ENCODE measurements at places on chromosomes 12 and 14.

- peak; percentile 60 for DNase-seq
Observed at GRCh38 chr12:98002887-98003493, 512.4 kb upstream of the TMPO start.

- DNase-seq, result no peak
Observed at GRCh38 chr12:103639983-103640382, 52.9 kb downstream of the STAB2 start.

DNA sequence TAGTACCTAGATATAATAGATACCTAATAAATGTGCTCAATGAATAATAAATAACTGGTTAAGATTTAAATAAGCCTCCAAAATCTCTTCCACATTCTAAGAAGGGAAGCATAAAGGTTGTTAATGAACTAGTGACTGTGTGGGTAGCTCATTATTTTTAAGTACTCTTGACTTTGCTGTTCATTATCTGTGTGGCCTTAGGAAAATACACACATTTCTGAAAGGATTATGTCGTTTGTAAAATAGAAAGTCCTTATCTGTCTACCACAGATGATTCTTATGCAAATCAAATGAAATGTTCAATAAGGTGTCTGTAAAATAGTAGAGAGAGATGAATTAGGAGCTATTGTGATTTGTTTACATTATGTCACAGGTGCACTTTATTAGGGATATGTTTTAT lies 119.5 kb downstream of the LRRK2 start:
- no peak for DNase-seq

GRCh38 chr14:99401211-99401610 lies 79.4 kb downstream of the SETD3 start:
- DNase-seq, result no peak

DNA sequence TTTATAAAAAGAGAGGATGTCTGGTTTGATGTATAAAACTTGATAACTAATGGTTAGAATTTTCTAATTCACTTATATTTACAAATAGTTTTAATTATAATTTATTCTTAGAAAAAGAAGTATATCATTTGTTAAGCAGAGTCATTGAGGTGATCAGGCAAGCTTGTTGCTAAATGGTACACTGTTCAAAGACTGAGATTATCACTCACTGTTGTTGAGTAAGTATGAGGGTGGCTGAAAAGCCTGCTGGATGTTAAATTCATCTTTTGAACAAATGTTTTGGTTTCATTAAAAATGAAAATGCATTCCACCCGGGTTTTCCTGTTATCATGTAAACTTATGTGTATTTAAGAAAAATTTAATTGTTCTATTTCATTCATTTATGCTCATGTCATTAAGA lies 451.8 kb downstream of the ADAMTS20 start:
- no peak for DNase-seq

GRCh38 chr14:105102361-105102870 lies 37.2 kb upstream of the GPR132 start:
- no peak for DNase-seq

DNA sequence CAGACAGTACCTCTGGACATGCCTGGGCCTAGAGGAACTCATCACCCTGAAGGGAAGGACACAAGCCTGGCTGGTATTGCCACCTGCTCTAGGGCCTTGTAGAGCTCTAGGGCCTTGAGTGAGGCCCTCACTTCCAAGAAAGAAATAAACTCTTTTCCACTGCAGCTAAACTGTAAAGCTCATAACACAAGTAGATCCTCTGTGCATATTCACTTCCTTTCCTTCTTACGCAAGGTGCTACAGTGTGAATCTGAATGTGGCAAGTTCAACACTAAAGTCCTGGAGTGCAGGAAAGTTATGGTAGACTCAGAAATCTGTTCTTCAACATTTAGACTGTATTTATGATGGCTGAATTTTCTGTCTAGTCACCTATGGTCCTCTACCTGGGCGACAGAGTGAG lies 14.5 kb downstream of the RNASE3 start:
- DNase-seq, result no peak

- no peak for DNase-seq
Observed at GRCh38 chr14:102511538-102511937, 2.0 kb upstream of the ANKRD9 start.

DNA sequence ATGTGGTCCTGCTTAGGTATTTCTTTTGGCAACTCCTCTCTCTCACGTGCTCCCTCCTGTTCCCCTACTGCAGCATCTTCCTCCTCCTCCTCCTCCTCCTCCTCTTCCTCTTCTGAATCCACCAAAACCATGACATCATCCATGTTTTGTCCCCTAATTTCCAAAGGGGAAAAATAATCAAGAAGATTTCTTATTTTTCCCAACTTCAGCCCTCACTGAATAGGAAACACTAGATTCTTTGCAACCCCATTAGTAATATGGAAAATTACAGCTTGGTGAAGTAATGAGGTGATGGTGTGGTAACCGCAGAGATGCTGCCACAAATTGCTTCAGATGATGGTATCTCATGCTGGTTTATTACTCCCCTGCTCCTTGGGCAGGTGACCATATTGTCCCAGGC lies 7.5 kb upstream of the WSB2 start:
- DNase-seq, result no peak

DNA sequence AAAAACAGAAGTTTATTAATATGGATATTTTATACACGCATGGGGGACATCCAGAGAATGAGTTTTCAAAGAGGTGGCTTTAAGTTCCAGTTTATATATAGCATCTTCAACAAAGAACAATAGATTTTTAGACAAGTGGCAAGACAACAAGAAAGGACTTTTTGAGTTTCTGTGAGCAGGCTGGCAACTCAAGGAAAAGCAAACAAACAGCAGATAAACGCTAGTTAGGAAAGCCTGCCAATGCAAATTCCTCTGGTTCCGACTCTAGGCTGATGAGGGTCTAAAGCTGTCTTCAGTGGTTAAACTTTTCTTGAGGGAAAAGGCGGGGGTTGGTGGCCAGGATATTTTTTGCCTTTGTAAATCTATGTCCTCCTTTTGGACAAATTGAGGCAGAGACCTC lies 78.4 kb upstream of the EEA1 start:
- no peak for DNase-seq

- DNase-seq, result no peak
Observed at GRCh38 chr14:100291305-100292075, 14.8 kb downstream of the SLC25A29 start.

- peak; percentile 47 for DNase-seq
Observed at GRCh38 chr14:100155049-100155621, 4.3 kb downstream of the DEGS2 start.

- no peak for DNase-seq
Observed at GRCh38 chr12:119195256-119195655, 16.5 kb downstream of the HSPB8 start.

GRCh38 chr12:48004053-48004941 lies at the start of gene COL2A1:
TSS of gene COL2A1 (minus strand) at chr12:48004476. CDS start at chr12:48004321, 155 bp downstream.
- no peak for DNase-seq

DNA sequence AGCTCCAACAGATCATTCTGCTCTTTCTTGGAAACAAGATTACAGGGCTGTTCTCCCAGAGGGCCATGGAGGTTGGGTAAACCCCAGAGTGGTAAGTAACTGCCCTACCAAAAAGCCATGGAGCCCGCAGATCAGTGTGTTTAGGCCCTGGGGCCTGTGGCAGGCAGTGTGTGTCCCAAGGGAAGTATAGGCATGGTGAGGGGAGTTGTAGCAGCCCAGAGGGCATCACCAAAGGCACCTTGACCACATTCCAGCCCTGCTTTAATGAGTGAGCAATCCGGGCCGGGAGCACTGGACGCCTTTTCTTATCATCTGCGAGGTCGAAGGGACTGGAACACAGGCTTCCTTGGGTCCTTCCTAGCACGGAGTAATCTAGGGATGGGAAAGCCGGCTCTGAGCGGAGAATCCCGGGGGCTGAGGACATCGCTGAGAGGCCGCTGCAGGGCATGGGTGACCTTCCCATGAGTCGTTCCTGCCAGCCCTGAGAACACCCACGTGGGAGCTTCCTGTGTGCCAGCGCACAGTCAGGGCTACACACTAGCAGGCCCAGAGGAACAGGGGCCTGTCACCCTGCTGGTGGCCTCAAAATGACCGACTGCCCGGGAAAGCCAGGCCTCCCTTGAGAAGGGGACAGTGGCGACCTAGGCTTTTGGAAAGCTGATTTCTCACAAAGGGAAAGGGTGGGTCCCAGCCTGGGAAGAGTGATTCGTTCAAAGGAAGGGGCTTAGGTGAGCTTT lies 91.3 kb downstream of the NINJ2 start:
- peak; percentile 13 for DNase-seq

- DNase-seq, result peak; percentile 83
Observed at GRCh38 chr12:49331380-49332222, 5.4 kb downstream of the C1QL4 start.

DNA sequence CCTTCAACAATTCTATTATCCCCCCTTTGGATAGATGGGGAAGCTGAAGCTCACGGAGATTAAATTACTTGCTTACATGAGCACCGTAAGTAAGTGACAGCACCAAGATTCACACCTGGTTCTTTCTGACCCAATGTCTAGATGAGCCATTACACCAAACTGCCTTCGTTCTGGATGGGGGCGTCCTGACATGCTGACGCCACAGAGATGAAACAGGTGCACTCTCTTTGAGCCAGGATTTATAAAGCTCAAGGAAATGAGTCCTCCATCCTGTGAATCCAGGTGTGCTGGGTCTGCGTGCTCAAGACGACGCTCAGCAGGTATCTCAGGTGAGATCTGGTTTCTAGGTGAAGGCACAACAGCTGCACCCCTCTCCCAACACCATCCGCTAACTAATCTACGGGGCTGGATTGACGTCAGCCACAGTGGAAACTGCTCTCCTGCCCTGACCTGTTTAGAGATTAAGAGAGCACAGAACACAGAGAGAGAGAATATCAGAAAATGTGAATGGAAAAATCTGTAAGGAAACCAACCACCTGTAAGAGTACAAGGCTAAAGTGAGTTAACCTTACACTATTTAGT lies 61.6 kb downstream of the KSR2 start:
- DNase-seq, result no peak

Data from fibroblast of mammary gland (primary cell).